ENCODE measurements at places on chromosomes 5 and 9. TPM values are rescaled to one million over a fixed set of nuclear protein-coding genes. Genes with fewer than 3 reads are reported as not detected.

The FOXI1 gene
- 5.6 TPM for polyA plus RNA-seq

The RIMOC1 gene
- 39.3 TPM for polyA plus RNA-seq

The RGS7BP gene
- 8.2 TPM for polyA plus RNA-seq

- no peak for DNase-seq
Measured at GRCh38 chr5:178538741-178539229, 51.4 kb downstream of the COL23A1 start.

- no peak for DNase-seq
Measured at GRCh38 chr5:98363157-98363556, 410.3 kb upstream of the RGMB start.

DNA sequence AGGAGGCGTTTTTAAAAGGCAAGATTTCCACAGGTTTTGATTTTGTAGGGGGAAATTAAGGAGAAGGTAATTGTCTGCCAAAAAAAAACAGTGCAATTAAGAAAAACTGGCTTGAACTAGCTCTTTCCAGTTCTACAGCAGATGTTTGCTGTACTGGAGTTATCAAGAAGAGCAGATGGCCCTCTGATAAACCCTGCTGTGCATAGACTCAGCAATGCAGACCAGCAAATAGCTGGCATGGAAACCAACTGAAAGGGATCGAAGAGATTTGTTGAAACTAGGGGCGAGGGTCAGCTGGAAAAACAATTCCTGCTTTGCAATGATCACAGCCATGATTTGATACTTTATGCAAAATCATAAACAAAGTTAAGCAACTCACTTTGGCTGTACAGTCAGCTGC lies 17.8 kb upstream of the BHMT start:
- DNase-seq: no peak

The SPATA31C1 gene
- polyA plus RNA-seq: 0.84 TPM

DNA sequence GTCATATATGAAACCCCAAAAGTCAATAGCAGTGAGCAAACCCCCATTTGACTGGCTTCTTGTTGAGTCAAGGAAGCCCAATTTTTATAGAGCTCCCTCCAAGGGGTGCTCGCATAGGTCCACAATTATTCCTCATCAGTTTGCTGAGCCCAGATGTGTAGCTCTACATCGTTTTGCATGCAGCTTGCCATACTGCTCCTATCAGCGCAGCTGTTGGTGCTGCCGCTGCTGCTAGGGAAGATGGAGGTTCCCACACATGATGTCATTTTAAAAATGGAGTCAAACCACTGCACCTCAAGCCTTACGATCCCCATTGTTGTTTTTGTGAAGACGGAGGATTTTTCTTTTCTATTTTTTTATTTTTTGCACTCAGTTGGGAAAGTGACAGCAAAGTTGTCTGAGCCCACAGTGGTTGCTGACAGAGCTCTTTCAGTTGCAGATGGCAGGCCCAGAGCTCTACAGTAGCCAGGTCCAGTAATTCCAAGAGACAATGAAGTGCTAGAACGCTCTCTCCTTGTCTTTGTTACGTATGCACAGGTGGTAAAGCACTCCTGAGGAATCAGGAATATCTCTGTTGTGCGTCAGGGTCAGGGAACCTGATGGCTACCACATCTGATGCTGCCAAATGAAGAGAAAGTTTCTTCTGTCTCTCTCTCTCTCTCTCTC lies 23.2 kb upstream of the C5orf63 start:
- DNase-seq: no peak

- DNase-seq: no peak
Measured at GRCh38 chr5:139389701-139390638, at the start of gene MZB1. MZB1 (minus strand) TSS chr5:139389913; CDS start chr5:139389856, 57 bp downstream.

The SETX gene
- 46.0 TPM for polyA plus RNA-seq

The GLDC gene
- polyA plus RNA-seq: 19.3 TPM

- no peak for DNase-seq
Measured at GRCh38 chr9:69198521-69199220, 24.6 kb downstream of the TJP2 start.

The UAP1L1 gene
- polyA plus RNA-seq: 4.6 TPM

The PCDHA9 gene
- polyA plus RNA-seq: not detected

The GLE1 gene
- polyA plus RNA-seq: 31.5 TPM

DNA sequence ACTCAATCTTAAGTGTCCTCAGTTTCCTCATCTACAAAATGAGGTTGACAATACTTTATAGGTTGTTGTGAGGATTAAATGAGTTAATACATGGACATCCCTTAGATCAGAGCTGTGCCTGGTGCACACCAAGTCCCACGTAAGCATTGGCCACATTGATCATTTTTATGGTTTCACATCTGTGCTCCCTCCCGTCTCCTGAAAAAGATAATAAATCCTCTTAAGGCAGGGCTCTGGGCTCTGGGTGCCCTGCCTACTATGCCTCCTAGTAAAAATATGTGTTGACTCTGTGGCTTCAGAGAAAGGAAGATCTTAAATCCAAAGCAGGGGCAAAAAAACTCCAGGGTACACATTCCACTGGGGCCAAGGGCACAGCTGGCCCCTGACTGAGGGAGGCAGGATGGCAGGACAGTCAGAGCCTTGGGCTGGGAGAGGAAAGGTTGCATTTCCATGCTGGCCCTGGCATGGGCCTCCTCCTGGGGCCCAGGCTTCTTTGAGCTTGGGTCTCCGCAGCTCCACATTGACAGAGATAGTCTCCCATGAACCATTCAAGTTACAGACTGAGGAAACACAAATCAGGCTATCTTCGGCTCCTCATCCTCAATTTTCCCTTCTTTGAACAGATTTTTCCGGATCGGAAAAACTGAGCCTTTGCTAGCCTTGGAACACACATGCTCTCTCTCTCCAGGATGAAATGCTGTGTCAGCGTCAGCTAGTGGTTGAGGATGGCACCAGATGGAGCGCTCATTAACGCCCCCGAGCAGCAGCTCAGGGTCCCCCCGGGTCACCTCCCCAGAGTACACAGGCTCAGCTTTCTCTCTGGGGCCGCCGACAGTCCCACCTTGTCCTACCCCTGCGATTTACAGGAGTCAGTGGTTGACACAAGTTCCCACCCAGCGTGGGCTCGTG lies 22.4 kb upstream of the KIF12 start:
- no peak for DNase-seq

The RACK1 gene
- 2,717 TPM for polyA plus RNA-seq

- no peak for DNase-seq
Measured at GRCh38 chr9:3756071-3756470, 230.3 kb upstream of the RFX3 start.

- no peak for DNase-seq
Measured at GRCh38 chr9:90860826-90861225, 59.2 kb downstream of the SYK start.

DNA sequence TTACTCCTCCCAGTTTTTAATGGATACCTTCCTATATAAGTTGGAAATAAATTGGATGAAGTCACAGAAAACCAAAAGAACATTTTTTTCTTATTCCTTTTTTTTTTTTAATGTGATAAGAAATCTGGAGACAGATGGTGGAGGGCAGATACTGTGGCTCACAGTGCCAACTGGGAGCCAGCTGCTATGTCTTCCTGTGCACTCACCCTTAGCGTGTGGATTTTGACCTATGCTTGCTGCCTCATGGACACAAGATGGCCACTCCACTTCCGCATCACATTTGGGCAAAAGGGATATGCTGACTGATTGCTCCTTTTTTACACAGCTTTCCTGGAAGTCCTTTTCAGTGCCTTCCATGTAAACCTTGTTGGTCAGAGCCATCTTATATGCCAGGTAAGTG lies 342.6 kb downstream of the MAN2A1 start:
- no peak for DNase-seq

GRCh38 chr5:89080467-89081116 lies 197.6 kb upstream of the MEF2C start:
- DNase-seq: no peak

DNA sequence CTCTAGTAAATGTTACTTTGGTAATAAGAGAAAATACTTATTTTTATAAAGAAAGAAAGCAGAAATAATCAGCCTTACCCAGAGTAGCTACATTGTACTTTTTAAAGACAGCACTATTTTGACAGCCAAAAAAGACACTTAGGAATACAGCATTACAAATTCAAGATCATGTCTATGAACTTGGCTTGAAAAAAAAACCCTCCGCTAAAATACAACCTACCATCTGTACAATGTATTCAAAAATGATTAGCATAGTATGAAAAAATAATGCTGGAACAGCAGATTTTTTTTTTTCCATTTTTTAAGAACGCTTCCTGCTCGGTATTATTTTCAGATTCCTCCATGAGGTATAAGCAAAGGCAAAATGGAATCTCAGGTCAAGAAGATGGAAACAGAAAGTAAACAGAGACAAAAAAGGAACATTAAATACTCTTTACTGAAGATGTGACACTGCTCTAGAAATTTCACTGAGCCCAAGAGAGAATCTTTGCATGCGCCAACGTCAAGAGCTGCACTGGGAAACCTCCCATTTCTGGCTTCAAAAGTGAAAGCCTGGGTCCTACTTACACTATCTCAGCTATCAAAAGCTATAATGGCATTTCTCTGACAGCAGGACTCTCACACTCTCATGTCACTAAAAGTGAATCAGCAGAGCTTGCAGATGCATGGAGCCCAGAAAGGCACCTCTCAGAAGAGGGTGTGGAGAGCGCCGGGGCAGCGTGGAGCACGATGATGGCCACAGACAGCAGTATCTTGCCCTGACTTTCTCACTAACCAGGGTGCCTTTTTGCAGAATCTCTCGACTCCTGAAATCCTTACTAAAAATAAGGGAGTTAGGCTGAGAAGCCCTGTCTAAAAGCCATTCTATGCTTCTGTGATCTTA lies 167.4 kb downstream of the ELAVL2 start:
- no peak for DNase-seq

DNA sequence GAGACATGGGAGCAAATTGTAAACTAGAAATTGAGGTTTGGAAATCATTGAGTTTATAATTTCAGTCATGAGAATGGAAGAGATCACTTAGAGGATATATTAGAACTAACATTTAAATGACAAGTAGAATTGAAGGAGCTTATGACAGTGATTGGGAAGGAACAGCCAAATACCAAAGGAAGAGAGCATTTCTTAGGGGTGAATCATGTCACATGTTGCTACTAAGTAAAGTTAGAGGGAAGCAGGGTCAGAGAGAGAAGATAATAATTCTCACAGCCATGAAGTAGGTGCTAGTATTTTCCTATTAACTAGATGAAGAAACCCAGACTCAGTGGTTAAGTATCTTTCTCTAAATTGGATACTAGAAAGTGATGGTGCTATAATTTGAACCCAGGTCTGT lies 59.3 kb downstream of the COMMD10 start:
- no peak for DNase-seq

GRCh38 chr5:157926977-157927376 lies 68.0 kb upstream of the CLINT1 start:
- no peak for DNase-seq

DNA sequence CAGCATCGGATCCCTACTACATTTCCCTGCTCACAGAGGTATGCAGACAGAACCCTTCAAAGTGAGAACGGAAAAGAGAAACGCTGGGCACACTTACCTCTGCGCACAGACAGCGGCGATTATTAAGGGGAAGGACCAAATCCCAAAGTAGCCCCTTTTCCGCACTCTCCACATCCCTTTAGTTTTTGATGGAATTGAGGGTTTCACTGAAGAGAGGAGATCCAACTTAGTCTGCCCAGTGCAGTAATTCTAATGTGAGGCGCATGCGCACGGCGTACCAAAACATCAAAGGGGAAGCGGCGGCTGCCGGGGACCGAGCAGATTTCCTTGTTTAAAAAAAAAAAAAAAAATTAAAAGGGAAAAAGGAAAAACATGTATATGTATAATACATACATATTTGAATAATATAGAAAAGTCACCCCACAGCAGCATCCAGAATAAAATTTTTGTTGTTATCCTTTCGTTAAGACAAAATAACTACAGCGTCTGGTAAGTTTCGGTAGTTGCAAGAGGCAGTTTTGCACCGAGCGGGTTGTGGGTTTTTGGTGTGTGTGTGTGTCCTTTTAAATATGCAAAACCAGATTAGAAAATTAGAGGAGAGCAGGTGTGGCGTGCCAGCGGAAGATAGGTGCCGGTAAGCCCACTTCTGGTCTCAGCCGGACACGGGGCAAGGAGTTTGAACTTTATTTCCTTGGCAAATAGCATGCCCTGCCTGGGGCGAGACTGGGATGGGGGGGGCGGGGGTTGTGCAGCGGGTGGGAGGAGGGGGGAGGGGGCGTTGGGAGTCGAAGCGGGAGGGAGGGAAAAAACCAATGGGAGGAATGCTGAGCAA lies at the start of gene GABRB2:
TSS of gene GABRB2 (minus strand) at position 256 of the 832 bp plus-strand sequence. CDS start at position 174, 82 bp downstream.
- DNase-seq: no peak

The KIF4B gene
- 0.21 TPM for polyA plus RNA-seq

Measured in right renal pelvis (tissue), 4 donors.